ENCODE measurements at places on chromosomes 7 and 10. TPM values are rescaled to one million over a fixed set of nuclear protein-coding genes. Genes with fewer than 3 reads are reported as not detected.

AQP1 gene
- 0.46 TPM for total RNA-seq

DNA sequence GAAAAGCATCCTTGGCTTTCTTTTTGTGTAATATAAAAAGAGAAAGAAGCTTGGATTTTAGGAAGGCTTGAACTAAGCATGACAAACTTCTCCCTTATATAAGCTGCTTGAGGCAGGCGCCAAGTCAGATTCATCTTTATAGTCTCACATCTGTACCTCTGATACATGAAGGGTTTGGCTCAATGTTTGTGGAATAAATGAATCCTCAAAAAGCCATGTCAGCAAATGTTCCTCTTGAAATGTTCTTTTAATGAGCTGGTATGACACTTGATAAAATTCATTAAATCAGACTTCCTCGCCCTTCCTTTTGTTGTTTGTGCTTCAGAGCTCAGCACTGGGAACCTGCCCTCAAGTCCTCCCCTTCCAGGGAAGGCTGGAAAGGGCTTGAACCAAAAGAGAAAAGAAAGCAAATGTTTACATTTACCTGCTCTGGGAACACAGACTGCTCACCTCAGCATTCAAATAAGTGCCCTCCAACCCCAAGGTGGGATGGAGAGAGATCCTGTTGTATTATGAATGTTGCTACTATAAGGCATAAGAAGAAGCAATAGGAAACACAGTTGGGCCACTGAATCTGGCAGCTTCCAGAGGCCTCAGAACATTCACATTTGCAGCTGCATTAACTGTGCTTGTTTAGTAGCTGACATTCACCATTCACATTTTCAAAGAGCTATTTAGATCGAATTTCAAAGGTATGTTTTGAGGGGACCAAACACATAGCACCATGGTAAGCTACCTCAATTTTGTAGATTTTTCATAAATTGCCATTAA is 212.6 kb downstream of the CACNA2D1 start:
- no peak for DNase-seq

DNA sequence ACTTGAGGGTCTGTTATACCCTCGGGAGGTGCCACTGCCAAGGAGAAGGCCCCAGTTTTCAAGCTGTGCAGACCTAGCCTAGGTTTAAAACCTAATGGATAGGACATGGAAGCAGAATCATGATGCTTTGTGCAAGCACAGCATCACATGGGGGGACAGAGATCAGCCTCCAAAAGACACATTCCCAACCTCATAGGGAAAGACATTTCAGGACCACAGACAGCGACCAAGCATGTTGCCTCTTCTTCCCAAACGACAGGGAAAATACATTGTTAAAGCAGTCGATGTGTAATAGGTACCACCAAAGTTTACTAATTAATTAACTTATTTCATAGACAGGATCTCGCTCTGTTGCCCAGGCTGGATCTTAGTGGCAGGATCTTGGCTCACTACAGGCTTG is 573.9 kb downstream of the TCERG1L start:
- no peak for DNase-seq

CTAGE15 gene
- not detected for total RNA-seq

DNA sequence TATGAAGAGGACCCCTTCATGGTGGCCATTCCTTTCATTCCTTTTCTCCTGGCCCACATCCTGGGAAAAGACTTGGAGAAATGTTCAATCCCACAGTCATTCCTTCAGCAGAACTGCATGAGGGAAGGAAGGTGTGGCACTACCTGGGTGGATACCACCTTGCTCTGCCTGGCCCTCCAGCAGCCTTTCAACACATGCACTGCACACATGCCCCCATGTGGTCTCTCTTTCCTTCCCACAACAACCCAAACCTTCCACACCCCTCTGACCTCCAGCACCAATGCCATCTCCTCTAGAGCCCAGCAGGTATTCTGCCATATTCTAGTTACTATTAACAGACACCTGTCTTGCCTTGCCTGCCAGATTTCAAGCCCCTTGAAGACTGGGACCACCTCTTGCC is 40.5 kb upstream of the AFAP1L2 start:
- no peak for DNase-seq

DNA sequence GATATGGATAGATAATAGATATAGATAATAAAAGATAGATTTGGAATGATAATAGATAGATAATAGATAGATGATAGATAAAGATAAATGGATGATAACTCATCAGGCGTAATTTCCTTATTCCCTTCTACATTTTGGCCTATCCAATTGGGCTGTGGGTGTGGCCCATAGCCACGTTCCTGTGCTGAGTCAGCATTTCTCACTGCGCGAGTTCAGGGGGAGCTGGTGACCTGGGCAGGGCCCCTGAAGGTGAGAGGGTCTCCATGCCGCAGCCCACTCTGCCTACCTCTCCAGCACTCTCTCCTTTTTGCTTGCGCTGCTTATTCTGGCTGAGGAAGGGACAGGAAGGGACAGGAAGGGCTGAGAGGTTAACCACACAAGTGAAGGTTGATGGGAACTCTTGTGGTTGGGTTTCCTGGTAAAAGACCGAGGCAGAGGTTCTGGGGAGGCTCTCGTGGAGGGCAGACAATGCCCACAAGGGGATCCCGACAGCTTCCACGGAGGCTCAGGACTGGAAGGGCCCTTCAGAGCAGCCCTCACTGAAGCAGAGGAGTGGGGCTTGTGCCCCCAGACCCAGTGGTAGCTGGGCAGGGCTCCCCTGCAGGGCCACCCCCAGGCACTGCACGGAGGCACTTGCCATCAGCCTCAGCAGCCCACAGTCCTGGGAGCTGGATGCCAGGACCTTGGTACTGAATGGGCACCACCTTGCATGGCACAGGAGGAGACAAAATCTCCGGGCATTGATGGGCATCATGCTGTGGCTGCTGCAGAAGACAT is 247.3 kb upstream of the PITRM1 start:
- DNase-seq: no peak

EIF5AL1 gene
- 0.48 TPM for total RNA-seq

PAPOLB gene
- not detected for total RNA-seq

MMD2 gene
- not detected for total RNA-seq

DNA sequence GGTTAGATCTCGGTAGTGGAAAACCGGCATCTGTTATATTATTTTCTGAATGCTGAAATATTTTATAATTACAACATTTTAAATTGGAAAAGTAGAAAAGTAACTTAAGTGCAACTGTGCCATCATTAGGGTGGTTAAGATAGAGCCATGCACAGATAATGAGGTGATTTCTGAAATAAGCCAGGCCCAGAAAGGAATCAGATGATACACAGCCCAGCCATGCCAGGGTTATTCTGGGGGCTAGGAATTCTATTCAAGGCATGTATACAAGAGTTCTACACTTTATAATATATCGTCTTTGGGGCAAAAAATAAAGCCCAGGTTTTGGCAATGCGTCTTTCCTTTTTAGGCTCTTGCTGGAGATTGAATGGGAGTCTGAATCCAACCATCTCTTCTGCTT is 128.7 kb downstream of the ITGB8 start:
- DNase-seq: no peak

CHN2 gene
- not detected for total RNA-seq

DNA sequence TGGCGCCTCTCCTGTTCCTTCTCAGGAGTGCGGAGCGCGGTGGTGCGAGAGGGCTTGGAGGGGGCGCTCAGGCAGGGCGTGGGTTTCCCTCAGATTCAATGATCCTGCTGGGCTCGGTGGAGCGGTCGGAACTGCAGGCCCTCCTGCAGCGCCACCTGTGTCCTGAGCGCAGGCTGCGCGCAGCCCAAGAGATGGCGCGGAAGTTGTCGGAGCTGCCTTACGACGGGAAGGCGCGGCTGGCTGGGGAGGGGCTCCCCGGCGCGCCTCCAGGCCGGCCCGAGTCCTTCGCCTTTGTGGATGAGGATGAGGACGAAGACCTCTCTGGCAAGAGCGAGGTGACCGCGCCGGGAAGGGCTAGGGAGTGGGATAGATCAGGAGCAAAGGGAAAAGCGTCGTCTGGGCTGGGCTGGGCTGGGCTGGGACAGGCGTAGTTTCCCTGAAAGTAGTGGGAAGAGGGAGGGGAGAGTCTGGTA is 17.0 kb downstream of the FAM131B start:
- DNase-seq: no peak

GRCh38 chr10:43903451-43903850 is 254.8 kb upstream of the ZNF32 start:
- DNase-seq: no peak

- DNase-seq: no peak
Measured at GRCh38 chr7:94266238-94266644, 128.5 kb upstream of the COL1A2 start.

GRCh38 chr10:131678171-131678570 is 222.6 kb upstream of the PPP2R2D start:
- DNase-seq: no peak

DNA sequence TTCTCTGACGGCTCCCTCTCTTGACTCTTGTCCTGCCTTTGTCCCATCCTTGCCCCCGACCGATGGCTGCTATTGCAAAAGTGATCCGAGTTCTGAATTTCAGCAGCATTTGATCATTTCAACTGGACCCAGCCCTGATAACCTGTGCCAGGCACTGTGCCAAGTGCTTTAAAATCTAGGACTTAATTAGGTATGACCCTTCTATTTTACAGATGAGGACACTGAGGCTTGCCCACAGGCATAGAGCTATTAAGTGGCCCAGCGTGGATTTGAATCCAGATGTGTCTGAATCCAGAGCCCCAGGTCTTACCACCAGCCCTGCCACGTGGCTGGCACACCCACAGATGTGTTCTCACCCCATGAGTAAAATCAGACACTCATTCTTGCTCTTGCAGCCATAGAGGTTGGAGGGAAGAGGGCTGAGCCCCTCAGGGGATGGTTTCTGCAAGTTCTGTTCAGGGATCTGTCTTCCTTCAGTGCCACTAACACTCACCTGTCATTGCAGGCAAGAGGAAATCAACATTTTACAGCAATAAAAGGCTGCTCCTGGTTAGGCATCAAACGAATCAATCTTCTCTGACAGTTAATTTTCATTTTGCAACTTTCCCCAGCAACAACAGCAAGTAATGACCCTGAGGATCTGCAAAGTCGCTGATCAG is 101.2 kb downstream of the GRID1 start:
- no peak for DNase-seq

DNA sequence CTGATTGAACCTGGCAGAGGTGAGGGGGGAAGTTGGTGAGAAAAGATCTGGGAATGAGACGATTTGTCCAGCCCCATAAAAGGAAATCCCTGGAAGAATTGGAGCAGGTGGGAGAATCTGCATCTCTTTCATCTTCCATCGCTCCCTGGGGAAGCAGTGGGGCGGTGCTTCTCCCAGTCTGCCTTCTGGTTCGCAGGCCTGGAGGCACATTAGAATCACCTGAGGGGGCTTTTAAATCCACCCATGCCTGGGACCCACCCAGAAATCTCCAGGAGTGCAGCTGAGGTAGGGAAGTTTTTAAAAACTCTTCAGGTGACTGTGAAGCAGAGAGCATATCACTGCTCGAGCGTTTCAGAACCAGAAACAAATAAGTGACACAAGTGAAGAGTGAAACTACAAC is 26.7 kb upstream of the SYPL1 start:
- DNase-seq: no peak

CTAGE8 gene
- total RNA-seq: not detected

ABCB4 gene
- not detected for total RNA-seq

RASA4 gene
- total RNA-seq: 52.6 TPM

- no peak for DNase-seq
Measured at GRCh38 chr7:110856704-110857103, 234.2 kb upstream of the LRRN3 start.

GRCh38 chr7:148727501-148728278 is 29.0 kb downstream of the CUL1 start:
- DNase-seq: no peak

PRPS1L1 gene
- not detected for total RNA-seq

GRCh38 chr7:74173491-74173865 is 678 bp upstream of the EIF4H start:
- DNase-seq: no peak

FGL2 gene
- total RNA-seq: not detected

HSPA12A gene
- total RNA-seq: 14.5 TPM

- no peak for DNase-seq
Measured at GRCh38 chr7:46058086-46058823, 137.2 kb upstream of the IGFBP3 start.

FLNC gene
- total RNA-seq: 499 TPM

DNA sequence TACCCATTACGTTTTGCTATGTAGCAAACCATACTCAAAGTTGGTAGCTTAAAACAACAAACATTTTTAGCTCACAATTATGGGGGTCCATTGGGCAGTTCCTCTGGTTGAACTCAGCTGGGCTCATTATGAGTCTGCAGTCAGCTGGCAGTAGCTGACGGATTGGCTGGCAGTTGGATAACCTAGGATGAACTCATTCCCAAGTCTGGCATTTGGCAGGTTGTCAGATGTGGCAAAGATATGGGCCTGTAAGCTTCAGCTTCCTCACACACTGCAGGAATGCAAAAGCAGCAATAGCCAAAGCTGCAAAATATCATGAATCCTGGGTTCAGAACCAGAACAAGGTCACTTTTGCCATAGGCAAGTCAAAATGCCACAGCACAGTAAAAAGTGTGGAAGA is 412.2 kb upstream of the SORCS1 start:
- DNase-seq: no peak

OR9A2 gene
- not detected for total RNA-seq

DNA sequence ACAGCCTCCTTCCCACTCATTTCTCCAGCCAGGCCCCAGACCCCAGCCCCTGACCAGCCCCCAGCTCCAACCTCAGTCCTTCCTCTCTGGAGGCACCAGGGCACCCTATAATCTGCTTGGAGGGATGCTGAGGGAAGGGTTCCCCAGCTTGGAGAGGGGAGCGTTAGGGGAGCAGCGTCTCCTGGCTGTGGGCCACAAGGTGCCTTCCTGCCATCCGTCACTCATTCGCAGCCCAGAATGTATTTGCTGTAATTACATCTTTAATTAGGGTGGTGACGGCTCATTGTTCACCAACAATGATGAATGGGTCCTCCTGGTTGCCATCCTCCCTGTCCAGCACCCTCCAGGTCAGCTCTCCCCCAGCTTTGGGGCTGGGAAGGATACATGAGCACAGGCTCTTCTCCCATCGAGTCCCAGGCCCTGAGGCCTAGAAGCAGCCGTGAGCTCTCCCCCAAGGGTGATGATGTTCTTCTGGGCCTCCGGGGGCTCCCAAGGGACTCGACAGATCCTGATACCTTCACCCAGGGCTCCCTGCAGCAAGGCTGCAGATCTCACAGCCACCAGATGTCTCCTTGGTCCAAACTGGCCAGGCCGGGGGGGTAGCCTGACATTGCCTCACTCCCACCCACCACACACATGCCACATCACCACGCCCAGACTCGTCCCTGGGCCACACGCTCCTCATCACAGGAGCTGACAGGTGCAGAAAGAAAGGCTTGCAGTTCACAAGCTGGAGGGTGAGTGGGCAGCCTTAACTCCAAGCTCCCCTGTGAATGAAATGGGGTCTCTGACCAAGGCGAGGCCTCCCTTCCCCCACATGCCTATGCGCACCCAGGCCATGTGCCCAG is 26.8 kb downstream of the POLL start:
- DNase-seq: no peak
